ENCODE measurements at places on chromosomes 1 and 21.

DNA sequence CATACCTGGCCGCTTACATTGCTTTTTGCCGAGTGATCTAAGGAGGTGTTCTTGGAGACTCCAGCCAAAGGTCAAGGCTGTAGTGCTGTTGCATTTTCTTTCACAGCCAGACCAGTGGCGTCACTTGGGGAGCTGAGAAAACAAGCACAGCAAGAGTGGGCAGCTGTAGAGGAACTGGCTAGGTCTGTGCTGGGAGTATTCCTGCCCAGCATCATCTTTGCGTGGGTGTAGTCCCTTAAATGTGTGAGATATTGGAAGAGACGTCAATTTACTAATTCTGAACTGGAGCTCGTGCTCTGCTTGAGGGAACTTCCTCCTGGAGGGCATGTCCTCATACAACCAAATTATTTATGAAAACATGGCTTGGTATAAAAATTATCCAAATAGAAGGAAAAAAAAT is 10.2 kb downstream of the UBIAD1 start:
- no peak for DNase-seq

- DNase-seq: no peak
These were observed 17.9 kb upstream of the ABCG1 start for GRCh38 chr21:42200906-42201614.

DNA sequence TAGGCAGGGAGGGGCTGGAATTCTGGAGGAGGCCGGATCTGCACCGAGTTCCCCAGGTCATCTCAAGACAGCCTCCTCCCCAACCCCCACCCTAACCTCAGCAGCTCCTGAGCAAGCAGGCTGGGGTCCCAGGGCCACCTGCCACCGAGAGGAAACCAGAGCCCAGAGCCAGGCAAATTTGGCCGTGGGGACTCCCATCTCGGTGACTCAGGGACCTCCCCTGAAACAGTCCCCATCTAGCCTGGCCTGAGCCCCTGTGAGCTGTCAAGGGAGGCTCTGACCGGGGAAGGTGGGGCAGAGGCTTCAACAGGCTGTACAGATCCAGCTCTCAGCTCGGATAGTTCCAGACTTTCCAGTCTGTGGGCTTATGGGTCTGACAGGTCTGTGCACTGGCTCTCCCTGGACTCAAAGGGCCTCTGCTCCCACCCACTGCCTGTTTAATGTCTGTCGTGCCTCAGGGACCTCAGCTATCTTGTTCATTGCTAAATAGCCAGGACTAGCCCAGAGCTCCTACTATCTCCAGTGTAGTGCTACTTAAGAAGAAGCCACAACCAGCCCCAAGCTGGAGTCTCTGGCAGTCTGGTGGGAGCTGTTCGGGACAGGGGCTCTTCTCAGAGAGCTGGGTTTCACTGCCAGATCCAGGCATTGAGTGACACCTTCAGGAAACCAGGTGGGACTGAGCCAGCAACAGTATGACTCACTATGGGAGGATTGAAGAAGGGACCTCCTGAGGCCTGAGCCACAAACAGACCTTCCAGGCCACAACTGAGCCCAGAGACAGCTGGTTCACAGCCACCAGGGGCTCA is 25.6 kb downstream of the MATN1 start:
- DNase-seq: no peak

DNA sequence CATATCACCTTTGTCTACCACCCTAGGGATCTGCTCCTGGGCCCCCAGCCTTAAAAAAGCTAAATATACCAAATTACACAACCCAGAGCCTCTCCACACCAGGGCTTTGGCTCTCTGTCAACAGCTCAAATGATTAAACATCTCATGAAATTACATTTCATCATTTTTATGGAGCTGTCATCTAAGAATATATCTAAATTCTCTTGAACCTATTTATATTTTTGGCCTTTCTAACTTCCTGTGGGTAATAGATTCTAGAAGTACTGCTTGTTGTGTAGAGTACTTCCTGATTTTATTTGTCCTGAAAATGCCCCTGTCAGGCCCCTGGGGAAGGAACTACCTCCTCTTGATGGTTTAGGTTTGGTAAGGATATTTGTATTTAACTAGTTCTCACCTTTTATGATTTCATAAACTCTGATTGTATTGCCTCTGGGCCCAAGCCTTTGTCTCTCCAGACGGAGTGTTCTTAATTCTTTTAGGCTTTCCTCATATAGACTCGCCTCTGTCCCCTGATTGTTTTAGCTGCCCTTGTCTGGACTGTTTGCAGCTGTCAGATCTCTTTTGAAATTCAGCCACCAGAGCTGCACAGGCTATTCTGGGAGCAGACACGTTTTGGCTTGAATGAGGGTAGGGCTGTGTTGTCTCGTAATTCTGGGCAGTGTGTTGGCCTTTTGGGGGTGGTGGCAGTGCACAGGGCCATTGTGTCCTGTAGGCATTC is 16.6 kb downstream of the MYOG start:
- DNase-seq: no peak

DNA sequence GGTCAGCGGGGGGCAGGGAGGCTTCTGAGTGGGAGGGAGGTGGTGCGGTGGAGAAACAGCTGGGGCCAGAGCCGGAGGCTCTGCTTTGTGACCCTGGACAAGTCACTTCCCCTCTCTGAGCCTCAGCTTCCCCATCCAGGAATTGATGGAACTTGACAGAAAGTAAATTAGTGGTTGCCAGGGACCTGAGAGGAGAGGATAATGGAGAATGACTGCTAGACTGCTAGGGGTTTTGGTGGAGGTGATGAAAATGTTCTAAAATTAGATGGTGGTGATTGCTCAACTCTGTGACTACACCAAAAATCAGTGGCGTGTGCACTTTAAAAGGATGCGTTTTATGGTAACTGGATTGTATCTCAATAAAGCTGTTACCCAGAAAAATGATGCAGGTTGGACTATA is 100.9 kb downstream of the ARHGEF10L start:
- no peak for DNase-seq

DNA sequence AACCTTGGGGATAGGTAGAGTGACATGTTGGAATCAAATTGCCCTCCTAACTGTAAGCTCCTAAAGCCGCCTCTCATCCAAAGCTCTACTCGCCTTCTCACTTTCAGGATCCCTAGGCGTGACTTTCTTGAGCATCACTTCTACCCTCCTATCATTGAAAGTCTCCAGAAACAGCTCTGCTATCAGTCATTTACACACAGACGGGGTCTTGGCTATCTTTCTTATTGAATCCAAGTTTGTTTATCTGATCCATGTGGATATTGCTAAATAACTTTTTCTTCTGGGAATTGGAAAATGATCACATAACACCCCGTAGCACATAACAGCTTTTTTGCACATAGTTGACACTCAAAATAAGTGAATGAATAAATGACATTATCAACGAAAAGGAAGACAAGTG is 216.4 kb upstream of the KIAA0040 start:
- DNase-seq: no peak

- DNase-seq: peak; percentile 72
These were observed 4.5 kb downstream of the AIM2 start for GRCh38 chr1:159071970-159072582.

GRCh38 chr1:54811066-54811465 is 9.9 kb upstream of the TTC22 start:
- DNase-seq: no peak

- DNase-seq: peak; percentile 41
These were observed 14.8 kb upstream of the BTG2 start for GRCh38 chr1:203290261-203291089.

DNA sequence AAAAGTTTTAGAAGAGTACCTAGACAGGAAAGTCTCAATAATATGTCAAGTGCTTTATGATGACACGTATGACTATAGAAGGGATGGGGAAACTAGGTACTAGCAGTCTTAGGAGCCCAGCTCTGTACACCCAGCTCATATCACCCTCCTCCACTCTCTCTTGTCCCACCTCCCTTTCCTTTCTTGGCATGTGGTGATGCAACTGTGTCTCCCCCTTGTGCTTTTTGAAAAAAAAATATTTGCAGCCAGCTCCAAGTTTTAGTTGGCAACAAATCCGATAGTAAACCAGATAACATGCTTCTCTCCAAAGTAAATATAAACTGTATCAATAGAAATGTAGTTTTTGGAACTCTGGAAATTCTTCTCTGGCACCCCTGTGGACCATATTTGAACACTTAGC is 280.7 kb downstream of the PDE4B start:
- DNase-seq: no peak

Measured in NCI-H460 (cell line).